ENCODE measurements at places on chromosomes 16 and 17.
A peak's percentile ranks its signal among the peaks of the same experiment; 100 is the strongest.

GRCh38 chr16:86118467-86119307 is 219.7 kb downstream of the IRF8 start:
- H3K36me3 ChIP-seq, result no peaks in the 10 kb centered on the region
- H3K27me3 ChIP-seq, result no peaks in the 10 kb centered on the region
- no peak overlapping the region for H3K27ac ChIP-seq
- no peak overlapping the region for H3K4me3 ChIP-seq

DNA sequence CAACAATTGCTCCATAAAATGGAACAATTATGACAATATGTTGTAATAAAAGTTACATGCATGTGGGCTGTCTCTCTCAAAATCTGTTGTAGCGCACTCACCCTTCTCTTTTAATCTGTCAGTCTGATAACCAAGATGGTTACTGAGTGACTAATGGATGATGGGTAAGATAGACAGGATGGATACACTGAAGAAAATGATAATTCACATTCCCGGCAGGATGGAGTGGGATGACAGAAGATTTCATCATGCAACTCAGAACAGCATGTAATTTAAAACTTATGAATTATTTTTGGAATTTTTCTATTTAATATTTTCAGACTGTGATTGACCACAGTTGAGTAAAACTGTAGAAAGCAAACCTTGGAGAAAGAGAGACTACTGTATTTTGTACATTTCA is 30.5 kb downstream of the CDH13 start:
- no peaks in the 10 kb centered on the region for H3K27me3 ChIP-seq
- H3K36me3 ChIP-seq, result no peaks in the 10 kb centered on the region
- DNase-seq, result no peak
- H3K4me3 ChIP-seq, result no peak overlapping the region
- peaks cover 29% of the 10 kb centered on the region for H3K4me1 ChIP-seq

DNA sequence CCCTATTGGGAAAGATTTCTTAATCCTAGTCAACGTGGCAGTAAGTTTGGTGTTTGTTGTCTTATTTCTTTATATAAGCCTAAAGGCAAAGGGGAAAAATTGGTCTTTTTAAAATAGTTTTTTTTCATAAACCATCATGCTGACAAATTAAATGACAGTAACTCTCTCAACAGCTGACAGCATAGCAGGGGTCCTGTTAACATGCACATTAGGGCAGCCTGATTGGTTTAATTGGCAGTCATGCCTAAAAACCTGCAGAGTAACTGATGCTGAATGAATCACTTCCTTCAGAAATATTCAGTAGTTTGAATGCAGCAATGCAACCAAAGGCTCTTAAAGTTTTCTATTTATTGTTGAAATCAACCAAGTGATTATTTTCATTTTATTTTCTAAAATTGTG is 85.4 kb downstream of the ITFG1 start:
- no peak overlapping the region for H3K4me3 ChIP-seq
- no peaks in the 10 kb centered on the region for H3K36me3 ChIP-seq
- H3K27me3 ChIP-seq, result no peaks in the 10 kb centered on the region
- H3K4me1 ChIP-seq, result no peaks in the 10 kb centered on the region

DNA sequence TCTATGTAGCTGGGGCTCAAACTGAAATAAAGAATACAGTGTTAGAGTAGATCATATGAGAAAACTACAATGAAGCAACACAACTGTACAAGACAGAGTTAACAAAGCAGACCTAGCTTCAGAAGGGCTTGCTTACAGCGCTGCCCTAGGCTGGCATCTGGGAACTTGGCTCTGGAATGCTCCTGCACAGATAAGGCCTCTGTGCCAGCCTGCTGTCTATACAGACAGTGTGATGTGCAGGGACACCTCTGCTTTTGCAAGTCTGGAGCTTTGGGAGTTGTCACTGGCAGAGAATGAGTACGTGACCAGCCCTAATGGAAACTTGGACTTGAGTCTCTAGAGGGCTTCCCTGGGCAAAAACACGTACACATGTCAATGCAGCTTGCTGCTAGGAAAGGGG is 32.1 kb upstream of the SLC38A8 start:
- DNase-seq, result no peak
- H3K4me3 ChIP-seq, result no peak overlapping the region
- no peak overlapping the region for H3K27ac ChIP-seq
- no peaks in the 10 kb centered on the region for H3K36me3 ChIP-seq
- no peaks in the 10 kb centered on the region for H3K4me1 ChIP-seq
- no peaks in the 10 kb centered on the region for H3K27me3 ChIP-seq

- no peak overlapping the region for H3K4me3 ChIP-seq
- no peaks in the 10 kb centered on the region for H3K36me3 ChIP-seq
- no peaks in the 10 kb centered on the region for H3K4me1 ChIP-seq
- no peaks in the 10 kb centered on the region for H3K27me3 ChIP-seq
- no peak for DNase-seq
Observed at GRCh38 chr17:52673791-52674190, 515.3 kb upstream of the CA10 start.

DNA sequence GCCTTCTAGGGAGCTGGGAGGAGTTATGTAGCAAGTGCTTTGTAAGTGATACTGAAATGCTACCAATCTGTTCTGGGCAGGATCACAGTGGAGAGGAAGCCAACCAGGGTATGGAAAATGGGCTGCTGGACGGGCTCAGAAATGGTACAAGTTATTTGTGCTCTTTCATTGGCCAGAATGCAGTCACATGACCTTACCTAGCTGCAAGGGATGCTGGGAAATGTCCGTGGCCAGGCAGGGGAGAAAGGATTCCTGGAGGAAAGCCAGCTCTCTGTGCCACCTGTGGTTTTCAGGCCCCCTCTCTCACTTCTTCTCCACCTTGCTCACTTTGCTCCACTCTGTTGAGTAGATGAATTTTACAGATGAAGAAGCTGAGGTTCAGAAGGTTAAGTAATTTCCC is 4.8 kb downstream of the EEF2K start:
- H3K4me1 ChIP-seq, result peaks cover 71% of the 10 kb centered on the region
- no peak for DNase-seq
- H3K36me3 ChIP-seq, result peaks cover 7% of the 10 kb centered on the region
- H3K27me3 ChIP-seq, result no peaks in the 10 kb centered on the region
- peak overlapping the region; percentile 82 for H3K27ac ChIP-seq

DNA sequence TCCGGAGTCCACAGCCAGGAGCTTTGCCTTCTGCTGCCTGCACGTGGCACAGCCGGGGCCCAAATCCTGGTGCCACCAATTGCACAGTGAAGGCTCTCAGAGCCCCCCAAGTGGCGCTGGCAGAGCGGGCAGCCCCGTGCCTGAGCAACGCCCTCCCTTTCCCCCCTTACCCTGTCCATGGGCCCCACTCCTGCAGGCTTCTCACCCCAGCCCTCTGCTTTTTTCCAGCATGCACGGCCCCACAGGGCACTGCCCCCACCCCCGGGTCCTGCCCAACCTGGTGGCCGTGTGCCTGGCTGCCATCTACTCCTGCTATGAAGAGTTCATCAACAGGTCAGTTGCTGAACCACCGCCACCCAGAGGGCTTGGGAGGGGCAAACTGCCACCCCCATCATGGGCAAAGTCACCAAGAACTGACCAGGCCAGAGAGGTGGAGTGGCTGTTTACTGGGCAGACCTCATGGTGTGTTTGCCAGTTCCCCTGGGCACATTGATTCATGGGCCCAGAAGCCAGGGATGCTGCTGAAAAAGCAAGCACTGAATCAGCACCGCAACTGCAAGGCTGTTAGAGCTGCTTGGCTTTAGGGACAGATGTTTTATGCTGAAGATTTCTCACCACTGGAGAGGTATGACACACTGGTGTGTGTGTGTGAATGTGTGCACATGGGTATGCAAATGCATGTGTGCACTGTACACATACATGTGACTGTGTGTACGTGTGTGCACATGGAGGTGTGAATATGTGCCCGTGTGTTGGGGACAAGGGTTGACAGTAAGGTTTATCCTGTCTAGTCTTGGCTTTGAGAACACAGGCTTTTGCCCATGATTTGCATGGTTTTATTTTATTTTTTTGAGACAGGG is 107.1 kb upstream of the PLCG2 start:
- DNase-seq, result no peak
- H3K27me3 ChIP-seq, result no peaks in the 10 kb centered on the region
- H3K27ac ChIP-seq, result no peak overlapping the region
- H3K4me1 ChIP-seq, result peaks cover 21% of the 10 kb centered on the region
- no peaks in the 10 kb centered on the region for H3K36me3 ChIP-seq

- H3K36me3 ChIP-seq, result no peaks in the 10 kb centered on the region
- DNase-seq, result no peak
- peaks cover 7% of the 10 kb centered on the region for H3K4me1 ChIP-seq
- no peaks in the 10 kb centered on the region for H3K27me3 ChIP-seq
- no peak overlapping the region for H3K4me3 ChIP-seq
Observed at GRCh38 chr17:8360260-8360659, 16.2 kb downstream of the KRABD2 start.

DNA sequence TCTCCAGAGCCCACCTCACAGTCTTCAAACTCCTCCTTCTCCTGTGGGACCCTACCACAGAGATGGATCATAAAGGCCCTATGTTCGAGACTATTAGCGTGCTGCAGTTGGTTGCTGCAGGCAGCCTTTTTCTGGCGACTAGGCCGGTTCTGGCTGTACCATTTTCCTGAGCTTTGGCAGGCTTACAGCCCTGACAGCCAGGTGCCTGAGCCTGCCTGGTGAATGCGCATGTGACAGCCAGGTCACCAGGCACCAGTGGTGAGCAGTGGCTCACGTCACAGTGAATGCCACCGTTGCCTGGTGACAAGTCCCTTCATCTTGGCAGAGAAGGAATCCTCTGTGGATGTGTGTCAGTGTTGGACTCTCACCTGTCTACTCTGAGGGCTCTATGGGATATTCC is 978.8 kb downstream of the KCNJ18 start:
- no peaks in the 10 kb centered on the region for H3K27me3 ChIP-seq
- H3K27ac ChIP-seq, result no peak overlapping the region
- H3K4me3 ChIP-seq, result no peak overlapping the region
- no peaks in the 10 kb centered on the region for H3K4me1 ChIP-seq

GRCh38 chr17:4009186-4009785 is 45.0 kb upstream of the ATP2A3 start:
- DNase-seq, result no peak
- peaks cover 7% of the 10 kb centered on the region for H3K4me1 ChIP-seq
- H3K27me3 ChIP-seq, result no peaks in the 10 kb centered on the region

DNA sequence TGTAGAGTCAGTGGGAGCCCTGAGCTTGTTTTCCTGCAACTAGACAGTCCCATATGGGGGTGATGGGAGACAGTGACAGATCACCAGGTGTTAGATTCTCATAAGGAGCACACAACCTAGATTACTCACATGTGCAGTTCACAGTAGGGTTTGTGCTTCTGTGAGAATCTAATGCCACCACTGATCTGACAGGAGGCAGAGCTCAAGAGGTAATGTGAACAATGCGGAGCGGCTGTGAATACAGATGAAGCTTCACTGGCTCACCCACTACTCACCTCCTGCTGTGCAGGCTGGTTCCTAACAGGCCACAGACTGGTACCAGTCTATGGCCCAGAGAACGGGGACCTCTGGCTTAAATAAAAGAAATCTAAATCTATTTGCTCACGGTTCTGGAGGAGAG is 10.2 kb upstream of the HSD17B2 start:
- no peaks in the 10 kb centered on the region for H3K36me3 ChIP-seq
- H3K4me3 ChIP-seq, result no peak overlapping the region
- H3K27ac ChIP-seq, result no peak overlapping the region
- H3K27me3 ChIP-seq, result no peaks in the 10 kb centered on the region
- DNase-seq, result no peak

GRCh38 chr16:89055894-89056555 is 37.6 kb upstream of the ACSF3 start:
- no peak for DNase-seq
- H3K4me1 ChIP-seq, result peaks cover 10% of the 10 kb centered on the region
- H3K36me3 ChIP-seq, result no peaks in the 10 kb centered on the region
- no peaks in the 10 kb centered on the region for H3K27me3 ChIP-seq
- no peak overlapping the region for H3K27ac ChIP-seq
- H3K4me3 ChIP-seq, result no peak overlapping the region

DNA sequence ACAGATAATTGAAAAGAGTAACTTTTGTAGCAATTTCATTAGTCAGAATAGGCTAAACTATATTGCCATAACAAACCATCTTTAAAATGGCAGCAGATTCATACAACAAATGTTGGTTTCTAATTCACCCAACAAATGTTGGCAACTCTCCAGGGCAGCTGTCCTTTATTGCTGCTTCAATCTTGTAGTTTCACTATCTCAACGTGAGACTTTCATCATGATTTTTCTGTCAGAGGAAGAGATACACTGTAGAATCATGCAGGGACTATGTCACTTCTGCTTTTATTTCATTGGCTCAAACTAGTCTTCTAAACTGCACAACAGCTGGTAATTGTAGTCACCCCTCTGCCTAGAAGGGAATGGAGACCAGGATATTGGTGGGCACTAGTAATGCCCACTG is 174.2 kb downstream of the TANC2 start:
- no peaks in the 10 kb centered on the region for H3K27me3 ChIP-seq
- H3K27ac ChIP-seq, result no peak overlapping the region
- H3K4me1 ChIP-seq, result no peaks in the 10 kb centered on the region

GRCh38 chr17:49992191-49992932 is 2.7 kb downstream of the DLX3 start:
- H3K36me3 ChIP-seq, result no peaks in the 10 kb centered on the region
- H3K27ac ChIP-seq, result no peak overlapping the region
- DNase-seq, result no peak
- peaks cover 45% of the 10 kb centered on the region for H3K4me1 ChIP-seq
- no peaks in the 10 kb centered on the region for H3K27me3 ChIP-seq
- no peak overlapping the region for H3K4me3 ChIP-seq

GRCh38 chr17:76714822-76715495 is 4.2 kb upstream of the MXRA7 start:
- H3K4me3 ChIP-seq, result no peak overlapping the region
- peaks cover 25% of the 10 kb centered on the region for H3K4me1 ChIP-seq
- peaks cover 45% of the 10 kb centered on the region for H3K36me3 ChIP-seq
- DNase-seq, result no peak
- H3K27me3 ChIP-seq, result no peaks in the 10 kb centered on the region

DNA sequence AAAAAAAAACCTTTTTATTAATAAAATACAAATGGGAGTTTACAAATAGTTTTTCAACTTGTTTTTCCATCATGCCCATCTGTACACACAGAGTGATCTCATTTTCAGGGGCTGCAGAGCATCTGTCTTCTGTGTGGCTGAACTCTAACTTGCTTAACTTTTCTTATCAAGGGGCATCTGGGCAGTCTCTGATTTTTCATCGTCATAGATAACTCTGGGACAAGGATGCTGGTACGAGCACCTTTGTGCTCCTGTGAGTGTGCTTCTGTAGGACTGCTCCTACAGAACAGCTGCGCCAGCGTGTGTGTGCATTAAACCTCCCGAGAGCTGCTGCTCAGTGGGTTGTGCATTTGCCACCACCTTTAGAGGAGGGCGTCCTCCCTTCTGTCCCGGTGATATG is 34.6 kb upstream of the TAC4 start:
- no peaks in the 10 kb centered on the region for H3K4me1 ChIP-seq
- no peaks in the 10 kb centered on the region for H3K36me3 ChIP-seq
- H3K27me3 ChIP-seq, result no peaks in the 10 kb centered on the region
- no peak overlapping the region for H3K27ac ChIP-seq
